ENCODE measurements at places on chromosomes 11 and 22.

- peak; percentile 90 for DNase-seq
These were observed 1404.2 kb downstream of the BRD1 start for GRCh38 chr22:48423481-48423911.

DNA sequence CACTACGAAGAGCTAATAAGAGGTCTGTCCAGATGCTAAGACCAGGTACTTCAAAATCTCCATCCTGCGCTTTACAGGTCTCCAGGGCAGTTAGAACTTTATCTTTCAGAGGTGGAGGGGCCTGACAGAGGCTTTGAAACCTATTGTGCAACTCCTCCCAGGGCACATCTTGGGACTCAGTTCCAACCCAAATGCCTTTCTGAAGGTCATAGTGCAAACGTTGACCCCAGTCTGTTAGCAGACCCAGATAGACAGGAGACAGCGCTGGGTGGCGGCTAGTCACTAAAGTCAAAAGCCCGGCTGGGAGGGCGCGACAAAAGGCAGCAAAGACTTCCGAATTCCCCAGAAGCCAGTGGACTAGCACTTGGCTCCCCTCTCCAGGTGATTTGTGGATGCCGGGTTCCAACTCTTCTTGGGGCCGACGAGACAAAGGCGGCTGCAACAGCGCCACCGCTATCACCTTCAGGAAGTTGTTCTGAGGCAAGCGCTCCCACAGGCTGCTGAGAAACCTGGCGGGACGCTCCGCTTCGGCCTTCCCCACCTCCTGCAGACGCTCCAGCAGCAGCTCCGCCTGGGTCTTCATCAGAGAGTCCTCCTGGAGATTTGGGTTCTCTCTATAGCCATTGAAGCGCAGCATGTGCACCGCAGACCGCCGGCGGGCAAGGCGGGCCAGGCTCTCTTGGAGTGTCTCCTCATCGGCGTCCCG, 728 bp downstream of the FANCF start:
- peak; percentile 56 for DNase-seq

- no peak for DNase-seq
These were observed 96.7 kb upstream of the DDI1 start for GRCh38 chr11:103939694-103940093.

- no peak for DNase-seq
These were observed 39.7 kb upstream of the CCND1 start for GRCh38 chr11:69601011-69601975.

DNA sequence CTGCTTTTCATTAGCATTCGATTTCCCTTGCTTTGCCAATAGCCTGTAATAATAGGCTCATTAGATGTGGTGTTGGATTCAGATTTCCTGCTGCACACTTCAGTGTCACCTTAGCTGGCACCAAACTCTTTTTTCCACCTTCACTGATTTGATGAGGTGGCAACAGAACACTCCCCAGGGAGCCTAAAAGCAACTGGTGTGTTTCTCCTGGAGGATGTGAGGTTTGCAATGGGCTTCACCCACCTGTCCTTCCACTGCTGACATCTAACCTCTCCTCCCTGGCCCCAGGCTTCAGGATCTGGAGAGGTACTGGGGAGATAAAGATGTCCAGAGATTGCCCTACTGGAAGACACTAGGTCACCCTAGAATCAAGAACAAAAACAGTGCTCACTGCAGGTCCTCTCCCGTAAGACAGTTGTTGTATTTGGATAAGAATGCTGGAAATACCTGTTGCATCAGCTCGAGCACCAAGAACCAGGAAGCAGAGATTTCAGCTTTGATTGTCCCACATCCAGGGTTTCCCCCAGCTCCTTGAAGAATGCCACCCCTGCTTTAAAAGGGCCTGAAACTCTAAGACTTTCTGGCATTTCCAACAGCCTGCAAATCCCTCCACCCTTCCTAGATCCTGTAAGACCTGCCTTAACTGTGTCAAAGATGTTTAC, 96.9 kb downstream of the SLC1A2 start:
- no peak for DNase-seq

- DNase-seq: no peak
These were observed 285.3 kb upstream of the PITPNB start for GRCh38 chr22:28204382-28204781.

GRCh38 chr11:121479698-121480238, 27.0 kb upstream of the SORL1-AS1 start:
- no peak for DNase-seq

DNA sequence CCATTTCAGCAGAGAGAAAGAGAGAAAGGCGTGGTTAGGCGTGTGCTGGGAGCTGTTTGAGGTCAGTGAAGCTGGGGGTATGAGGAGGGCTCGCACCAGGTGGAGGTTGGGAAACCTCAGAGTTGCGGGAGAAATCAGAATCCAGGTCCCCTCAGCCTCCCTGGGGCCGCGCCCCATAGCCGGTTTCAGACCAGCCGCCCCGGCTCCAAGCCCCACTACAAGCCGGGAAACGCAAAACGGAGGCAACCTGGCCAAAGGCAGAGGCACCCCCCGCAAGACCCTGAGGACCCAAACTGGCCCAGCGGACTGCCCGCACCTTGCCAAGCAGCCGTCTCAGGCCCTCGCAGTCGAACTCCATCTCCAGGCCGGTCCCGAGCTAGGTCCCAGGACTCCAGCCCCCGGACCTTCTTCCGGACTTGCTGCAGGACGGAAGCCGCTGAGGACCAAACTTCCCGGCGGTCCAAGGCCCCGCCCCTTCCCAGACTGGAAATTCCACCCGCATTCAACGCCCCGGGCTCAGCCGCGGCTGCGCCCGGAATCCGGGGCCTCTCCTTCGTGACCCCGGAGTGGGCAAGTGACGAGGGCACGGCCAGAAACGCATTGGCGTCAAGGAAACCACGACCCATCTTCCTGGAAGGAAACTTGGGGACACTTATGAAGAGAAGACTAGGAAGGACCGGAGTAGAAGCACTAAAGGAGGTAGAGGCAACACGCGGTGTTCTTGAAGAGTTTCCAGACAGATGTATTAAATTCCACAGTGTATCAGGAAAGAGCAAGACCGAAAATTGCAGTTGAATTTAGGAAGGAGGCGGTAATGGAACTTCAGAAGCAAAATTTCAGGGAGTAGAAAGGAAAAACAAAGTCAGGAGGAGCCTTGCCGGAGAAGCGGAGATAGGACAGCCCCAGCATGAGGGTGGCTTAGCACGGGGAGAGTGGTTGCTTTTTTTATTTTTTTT, at the start of gene UEVLD:
UEVLD (minus strand) TSS at position 438 of the 956 bp plus-strand sequence; CDS start at position 358, 80 bp downstream.
- peak; percentile 91 for DNase-seq

GRCh38 chr11:65471447-65471891, 27.4 kb upstream of the MALAT1 start:
- DNase-seq: peak; percentile 80

Measured in fibroblast of skin of back (primary cell).